ENCODE measurements at places on chromosomes 2 and 18. TPM values are rescaled to one million over a fixed set of nuclear protein-coding genes. Genes with fewer than 3 reads are reported as not detected.
A peak's percentile ranks its signal among the peaks of the same experiment; 100 is the strongest.

DNA sequence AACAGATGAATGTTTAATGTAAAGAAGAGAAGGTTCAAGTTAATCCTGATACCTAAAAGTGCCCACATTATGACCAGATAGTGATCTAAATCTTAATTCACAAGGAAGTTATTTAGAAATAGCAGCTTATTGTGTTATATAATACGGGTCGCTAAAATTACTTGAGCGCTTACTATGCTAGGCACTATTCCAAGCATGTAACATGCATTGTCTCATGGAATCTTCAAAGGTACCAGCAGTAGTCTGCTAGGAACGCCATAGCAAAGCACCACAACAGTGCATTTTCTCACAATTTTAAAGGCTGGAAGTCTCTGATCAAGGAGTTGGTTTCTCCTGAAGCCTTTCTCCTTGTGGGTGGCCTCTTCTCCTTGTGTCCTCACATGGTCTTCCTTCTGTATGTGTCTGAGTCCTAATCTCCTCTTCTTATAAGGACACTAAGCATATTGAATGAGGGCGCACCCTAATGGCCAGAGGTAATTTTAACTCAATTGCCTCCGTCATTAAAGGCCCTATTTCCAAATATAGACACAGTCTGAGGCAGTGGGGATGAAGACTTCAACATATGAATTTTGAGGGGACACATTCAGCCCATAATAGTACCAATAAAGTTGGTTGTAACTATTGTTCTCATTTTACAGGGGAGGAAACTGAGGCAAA lies 118.4 kb downstream of the LRRC30 start:
- DNase-seq = no peak

NBEAL1 gene
- 20.2 TPM for total RNA-seq

SPEG gene
- 18.1 TPM for total RNA-seq

FER1L5 gene
- total RNA-seq = not detected

- no peak for DNase-seq
Observed at GRCh38 chr2:177282181-177282641, 17.7 kb upstream of the NFE2L2 start.

GRCh38 chr2:120886534-120887319 lies 151.1 kb downstream of the GLI2 start:
- DNase-seq = no peak

- DNase-seq = peak; percentile 27
Observed at GRCh38 chr2:10283106-10284062, 19.3 kb upstream of the HPCAL1 start.

PLA2R1 gene
- not detected for total RNA-seq

DNA sequence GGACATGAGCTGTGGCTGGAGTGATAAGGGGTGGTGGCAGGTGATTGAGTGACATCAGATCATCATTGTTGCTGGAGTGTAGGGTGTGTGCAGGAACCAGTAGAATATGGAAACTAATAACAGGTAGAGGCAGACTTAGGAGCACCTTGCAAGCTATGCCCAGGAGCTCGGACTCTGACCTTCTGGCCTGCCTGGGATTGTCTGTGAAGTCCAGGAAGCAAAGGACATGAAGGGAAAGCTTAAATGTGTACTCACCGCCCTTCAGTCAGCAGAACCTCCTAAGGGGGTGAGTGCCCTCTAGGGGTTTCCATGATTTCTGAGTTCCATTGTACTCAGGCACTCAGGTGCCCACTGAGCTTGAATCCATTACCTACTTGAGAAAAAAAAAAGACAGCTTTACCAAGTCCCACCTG lies 104.2 kb downstream of the CRIM1 start:
- DNase-seq = no peak
